T-helper 9 cell (primary cell): ENCODE measurements at places on chromosomes 12 and 14.

GRCh38 chr12:14167005-14167628 lies 185.7 kb upstream of the GRIN2B start:
- DNase-seq: peak; percentile 10

- no peak for DNase-seq
These were observed 143.0 kb downstream of the EMP1 start for GRCh38 chr12:13339538-13339937.

DNA sequence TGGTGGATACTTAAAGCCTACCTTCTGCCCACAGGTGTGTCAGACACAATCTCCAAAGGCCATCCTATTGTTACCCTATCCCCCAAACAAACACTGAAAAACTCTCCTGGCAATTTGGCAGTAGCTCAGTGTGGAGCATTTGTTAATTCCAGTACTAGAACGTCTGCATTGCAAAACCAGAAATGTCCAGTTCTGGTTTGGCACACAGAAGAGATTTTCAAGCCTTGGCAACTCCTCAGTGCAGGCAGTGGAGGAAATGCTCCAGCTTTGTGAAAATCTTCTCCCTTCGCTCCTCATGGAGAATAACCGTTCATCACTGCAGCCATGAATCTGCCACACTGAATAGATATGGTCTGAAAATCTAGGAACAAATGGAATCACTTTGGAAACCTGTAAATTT lies 5.3 kb upstream of the SOCS2 start:
- no peak for DNase-seq

- no peak for DNase-seq
These were observed 36.5 kb downstream of the CMKLR1 start for GRCh38 chr12:108302403-108303311.

DNA sequence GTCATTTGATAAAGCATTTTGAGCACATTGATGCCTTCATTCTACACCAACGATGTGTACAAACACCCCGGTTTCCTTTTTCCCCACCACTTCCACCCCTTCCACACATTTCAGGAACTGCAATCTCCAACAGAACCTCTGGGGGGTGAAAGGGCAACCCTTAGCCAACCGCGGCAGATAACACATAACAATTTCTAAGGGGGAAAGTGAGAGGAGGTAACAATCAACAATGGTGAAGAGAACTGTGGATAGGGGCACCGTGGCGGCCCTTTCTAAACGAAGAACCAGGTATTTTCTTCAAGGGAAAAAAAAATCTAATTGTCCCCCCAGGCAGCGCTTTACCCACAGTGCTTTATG lies 1.1 kb downstream of the KITLG start:
- no peak for DNase-seq

DNA sequence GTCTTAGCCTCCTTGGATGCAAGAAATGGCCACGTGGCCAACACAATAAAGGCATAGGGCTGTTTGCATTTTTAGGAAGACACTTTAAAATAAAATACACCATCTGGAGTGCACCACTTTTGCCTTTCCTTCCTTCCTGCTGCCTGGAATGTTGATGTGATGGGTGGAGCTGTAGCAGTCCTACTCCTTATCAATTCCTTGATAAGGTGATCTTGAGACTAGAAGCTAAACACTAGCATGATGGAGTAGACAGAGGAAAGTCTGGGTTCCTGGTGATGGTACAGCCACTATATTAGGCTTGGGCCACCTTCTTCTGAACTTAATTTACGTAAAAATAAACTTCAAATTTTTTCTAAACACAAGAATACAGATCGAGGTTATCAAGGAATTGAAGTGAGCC lies 2.9 kb upstream of the GLT1D1 start:
- no peak for DNase-seq

DNA sequence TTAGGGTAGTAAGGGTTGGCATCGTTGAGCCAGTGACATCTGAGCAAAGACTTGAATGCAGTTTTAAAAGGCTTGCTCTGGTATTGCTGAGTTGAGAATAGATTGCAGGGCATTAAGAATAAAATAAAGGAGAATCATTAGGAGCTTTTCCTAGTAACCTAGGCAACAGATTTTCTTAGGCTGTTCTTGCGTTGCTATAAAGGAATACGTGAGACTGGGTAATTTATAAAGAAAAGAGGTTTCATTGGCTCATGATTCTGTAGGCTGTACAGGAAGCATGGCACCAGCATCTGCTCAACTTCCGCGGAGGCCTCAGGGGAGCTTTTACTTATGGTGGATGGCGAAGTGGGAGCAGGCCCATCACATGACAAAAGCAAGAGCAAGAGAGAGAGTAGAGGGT lies 97.4 kb downstream of the RAD51B start:
- DNase-seq: no peak

- DNase-seq: no peak
These were observed 7.3 kb downstream of the CIPC start for GRCh38 chr14:77105145-77105939.

DNA sequence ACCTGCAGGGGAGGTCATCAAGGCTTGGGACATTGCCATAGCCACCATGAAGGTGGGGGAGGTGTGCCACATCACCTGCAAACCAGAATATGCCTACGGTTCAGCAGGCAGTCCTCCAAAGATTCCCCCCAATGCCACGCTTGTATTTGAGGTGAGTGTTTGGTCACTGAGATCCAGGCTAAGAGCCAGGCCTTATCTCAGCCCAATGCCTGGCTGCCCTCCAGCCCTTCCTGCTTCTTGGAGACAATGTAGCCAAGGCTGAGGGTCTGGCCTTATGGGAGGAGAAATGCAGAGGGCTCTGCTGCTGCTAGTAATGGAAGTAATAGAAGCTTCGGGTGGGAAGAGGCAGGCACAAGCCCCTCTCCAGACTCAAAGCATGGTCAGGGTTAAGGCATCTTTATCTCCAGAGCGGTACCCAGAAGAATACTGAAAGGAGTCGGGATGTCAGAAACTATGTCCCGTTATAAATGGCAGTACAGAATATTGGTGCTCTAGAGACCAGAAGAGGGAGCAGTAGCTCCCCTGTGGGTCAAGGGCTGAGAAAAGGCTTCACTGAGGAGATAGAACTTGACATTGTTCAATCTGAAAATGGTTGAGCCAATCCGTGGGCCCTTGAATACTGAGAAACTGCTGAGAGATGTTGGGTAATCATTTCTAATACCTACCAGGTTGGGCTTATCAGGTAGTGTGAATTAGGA lies 3.1 kb downstream of the FKBP4 start:
- no peak for DNase-seq

DNA sequence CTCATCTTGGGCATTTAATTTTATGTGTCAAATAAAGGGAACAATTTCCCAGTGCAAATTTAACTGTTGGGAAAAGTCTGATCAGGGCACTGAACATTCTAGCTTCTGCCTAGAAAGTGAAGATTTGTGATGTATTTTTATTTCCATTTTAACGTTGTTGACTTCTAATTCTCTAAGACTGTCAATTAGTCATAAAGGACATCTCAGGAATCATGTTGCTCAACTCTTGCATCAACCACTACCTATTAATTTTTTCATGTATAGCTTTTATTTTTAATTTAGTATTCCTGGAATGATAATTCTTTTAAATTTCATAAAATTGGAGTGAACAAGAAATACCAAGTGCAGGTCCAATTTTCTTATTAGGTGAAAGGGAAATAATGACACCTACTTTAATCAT lies 87.9 kb upstream of the METAP2 start:
- no peak for DNase-seq

DNA sequence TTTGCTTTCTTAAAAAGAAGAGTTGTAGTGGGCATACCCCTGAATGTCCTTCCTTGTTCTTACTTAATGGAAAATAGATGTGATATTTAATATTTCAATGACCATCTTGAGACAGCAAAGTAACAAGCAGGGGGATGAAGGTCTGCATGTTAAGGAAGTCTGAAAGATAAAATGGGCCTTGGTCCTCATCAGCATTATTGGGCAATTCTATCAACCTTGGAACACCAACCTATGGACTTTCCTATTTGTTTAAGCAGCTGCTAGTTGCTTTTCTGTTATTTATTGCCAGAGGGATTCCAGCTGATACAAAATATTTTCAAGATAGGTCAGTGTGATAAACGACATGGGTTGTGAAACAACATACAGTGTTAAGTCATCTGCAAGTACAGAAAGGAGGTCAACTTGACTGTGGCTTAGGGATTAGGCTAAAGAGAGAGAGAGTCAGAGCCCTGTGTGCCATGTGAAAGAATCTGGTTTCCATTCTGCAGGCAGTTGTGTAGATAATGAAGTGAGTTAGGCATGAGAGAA lies 16.4 kb upstream of the A2M start:
- DNase-seq: no peak

DNA sequence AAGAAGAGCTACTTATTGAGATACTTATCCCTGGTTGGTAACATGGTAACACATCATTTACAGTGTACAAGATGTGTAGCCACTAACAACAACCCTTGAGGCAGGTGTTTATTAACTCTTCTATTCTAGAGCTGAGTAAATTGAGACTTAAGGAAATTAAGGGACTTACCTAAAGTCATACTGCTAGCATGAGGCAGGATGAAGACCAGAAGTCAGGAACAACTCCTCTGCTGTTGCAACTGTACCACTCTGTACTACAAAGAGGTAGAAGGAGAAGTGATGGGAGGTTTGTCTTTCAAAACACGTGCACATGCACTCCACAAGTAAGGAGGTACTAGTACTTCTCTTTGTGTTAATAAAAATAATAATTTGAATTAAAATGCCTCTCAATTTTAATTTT lies 79.9 kb downstream of the LLPH start:
- DNase-seq: no peak

DNA sequence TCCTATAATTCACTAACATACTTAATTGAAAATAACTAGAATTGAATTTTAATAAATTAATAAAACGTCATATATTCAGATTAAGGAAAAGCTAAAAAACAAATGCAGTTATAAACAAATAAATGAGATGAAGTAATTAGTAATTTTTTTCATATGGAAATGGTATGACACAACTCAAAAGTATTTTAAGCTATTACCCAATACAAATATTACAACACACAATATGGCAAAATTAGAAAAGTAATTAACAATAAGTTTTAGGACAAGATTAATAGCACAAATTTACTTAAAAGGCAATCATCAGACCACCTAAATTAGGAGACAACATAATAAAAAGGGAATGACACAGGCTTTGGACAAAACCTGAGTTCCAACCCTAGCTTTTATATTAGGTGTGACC lies 81.7 kb downstream of the EEA1 start:
- no peak for DNase-seq

DNA sequence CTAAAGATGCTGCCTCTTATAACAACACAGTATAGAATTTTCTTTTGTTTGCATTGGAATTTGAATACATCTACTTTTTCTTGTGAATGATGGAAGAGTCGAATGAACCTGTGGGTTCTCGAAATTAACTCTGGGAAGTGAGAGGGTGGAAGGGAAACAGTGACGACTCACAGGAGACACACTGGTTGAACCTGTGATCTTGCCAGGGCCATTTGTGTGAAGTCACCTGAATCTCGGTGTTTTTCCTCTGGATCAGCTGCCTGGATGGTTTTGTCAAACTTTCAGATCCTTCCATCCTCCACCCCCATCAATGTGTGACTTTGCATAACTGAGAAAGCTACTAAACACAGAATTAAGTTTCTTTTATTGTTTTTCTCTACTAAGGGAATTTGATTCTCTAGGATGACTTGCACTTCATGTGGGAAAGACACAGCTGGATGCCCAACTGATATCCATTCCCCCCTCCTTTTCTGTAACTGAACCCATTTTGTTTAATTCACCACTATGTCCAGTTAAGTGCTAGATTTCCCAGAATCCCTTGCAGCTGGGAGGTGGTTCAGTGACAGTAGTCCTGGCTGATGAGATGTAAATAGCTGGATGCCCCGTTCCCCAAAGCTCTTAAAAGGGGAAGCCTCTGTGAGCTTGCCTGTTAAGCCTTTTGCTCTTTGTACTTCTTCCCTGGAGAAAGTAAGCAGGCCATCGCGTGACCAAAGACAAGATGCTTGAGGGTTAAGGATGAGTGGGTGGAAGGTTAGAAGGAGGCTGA lies 6.3 kb downstream of the PPFIBP1 start:
- no peak for DNase-seq

GRCh38 chr12:119325813-119326212 lies 8.7 kb upstream of the CCDC60 start:
- no peak for DNase-seq

- DNase-seq: no peak
These were observed 1.2 kb upstream of the LRRK2 start for GRCh38 chr12:40223646-40224045.

DNA sequence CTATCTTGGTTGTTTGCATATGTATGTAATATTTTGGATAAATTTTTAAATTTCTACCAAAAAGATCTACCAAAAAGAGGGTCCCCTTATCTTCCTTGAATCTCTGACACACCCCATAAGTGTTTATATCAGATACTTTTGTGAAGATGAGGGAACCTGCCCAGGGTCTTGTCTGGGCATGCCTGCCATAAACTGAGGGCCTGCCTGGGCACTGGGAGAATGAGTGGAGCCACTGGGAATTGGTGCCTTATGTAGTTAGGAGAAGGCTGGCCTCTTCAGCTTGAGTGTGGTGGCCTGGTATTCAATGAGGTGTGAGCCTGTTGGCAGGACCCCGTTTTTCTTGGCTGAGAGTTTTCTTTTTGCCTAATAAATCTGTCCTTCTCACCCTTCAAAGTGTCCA lies 46.5 kb downstream of the OR9K2 start:
- no peak for DNase-seq

- DNase-seq: no peak
These were observed 152.4 kb downstream of the TMX1 start for GRCh38 chr14:51392416-51392815.

DNA sequence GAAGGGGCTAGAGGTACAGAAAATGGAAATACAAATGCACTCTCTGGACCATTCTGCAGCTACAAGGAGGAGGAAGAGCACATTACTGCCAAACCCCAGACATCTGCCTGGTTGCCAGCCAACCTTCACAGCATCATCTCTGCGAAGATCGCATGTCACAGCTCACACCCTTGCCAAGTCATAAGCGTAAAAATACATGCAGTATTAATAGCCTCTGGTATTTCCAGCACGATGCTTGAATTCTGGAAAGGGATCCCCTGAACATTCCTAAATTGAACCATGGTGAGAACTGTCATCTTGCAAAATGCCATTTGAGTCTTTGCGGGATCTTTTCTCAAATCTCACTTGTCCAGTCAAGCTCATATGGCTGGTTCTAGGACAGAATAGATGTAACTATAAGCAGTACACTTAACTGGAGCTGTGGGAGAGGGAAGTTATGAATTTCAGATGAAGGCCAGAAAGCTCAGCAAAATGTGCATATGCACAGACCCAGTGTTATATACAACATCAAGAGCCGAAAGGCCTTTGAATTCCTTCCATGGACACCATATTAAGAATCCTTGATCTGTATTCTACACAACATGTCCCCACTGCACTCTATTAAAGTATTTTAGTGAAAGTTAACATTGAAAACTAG lies 211.6 kb downstream of the DUSP6 start:
- no peak for DNase-seq

DNA sequence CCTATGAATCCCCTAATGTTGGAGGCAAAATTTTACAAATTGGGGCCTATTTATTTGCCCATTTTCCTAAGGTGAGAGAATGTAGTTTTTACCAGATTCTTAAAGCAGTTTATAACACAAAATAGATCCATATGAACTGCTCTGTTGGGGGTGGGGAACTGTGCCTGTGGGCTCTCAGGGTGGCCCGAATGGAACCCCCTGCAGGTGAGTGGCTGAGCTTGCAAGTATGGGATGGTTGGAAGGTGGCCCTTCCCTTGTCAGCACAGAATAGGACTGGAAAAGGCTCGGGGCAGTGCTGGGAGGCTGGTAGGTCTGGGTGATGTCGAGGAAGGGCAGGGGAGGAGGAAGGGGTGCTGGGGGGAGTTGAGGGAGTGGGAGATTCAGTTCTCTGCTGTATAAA lies 4.9 kb downstream of the VSX2 start:
- no peak for DNase-seq

GRCh38 chr14:29858299-29858698 lies 69.3 kb downstream of the PRKD1 start:
- no peak for DNase-seq
